ENCODE measurements at places on chromosomes 3 and 15.

DNA sequence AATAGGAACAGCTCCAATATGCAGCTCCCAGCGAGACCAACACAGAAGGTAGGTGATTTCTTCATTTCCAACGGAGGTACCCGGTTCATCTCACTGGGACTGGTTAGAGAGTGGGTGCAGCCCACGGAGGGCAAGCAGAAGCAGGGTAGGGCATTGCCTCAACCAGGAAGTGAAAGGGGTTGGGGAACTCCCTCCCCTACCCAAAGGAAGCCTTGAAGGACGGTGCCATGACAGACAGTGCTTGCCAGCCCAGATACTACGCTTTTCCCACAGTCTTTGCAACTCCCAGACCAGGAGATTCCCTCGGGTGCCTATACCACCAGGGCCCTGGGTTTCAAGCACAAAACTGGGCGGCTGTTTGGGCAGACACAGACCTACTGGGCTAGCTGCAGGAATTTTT, 576.9 kb upstream of the NECTIN3 start:
- DNase-seq = no peak

GRCh38 chr3:159804726-159805410, 183.8 kb upstream of the IL12A start:
- peak; percentile 67 for DNase-seq

DNA sequence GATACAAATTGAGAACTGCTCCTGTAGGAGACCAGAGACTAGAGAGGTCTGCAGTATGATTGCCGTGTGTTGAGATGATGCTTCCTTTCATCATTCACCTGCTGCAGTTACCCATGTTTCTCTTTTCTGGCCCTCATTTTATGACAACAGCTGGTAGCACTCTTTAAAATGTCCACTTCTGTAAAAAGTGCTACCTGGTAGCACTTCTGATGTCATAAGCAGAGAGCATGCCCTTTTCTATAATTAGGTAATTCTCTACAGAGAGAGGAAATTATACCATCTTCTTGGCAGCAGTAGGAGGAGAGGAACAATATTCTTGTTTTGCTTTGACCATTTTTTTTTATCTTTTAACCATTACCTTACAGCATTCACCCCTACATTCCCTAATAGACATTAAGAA, 123.8 kb downstream of the PPM1L start:
- no peak for DNase-seq

- no peak for DNase-seq
Observed at GRCh38 chr15:73474785-73475184, 31.8 kb downstream of the REC114 start.

- peak; percentile 78 for DNase-seq
Observed at GRCh38 chr3:129305592-129306091, 27.0 kb downstream of the HMCES start.

- DNase-seq = no peak
Observed at GRCh38 chr15:69000725-69001503, 13.6 kb upstream of the NOX5 start.

GRCh38 chr15:46059921-46060594, 425.2 kb downstream of the SQOR start:
- DNase-seq = no peak

DNA sequence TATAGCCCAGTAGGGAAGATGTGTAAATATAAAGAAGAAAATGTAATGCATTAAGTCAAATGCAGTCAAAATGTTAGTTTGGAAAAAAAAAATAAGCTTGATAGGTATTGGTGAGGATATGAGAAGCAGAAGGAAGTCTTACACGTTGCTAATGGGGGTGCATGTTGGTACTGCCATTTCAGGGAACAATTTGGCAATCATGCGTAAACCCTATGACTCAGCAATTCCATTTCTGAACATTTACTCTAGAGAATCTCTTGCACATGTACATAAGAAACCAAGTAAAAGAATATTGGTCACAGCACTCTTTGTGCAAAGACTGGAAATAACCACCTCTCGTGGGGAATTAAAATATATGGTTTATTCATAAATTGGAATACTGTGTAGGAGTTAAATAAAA, 35.5 kb upstream of the TIMP4 start:
- DNase-seq = peak; percentile 94

DNA sequence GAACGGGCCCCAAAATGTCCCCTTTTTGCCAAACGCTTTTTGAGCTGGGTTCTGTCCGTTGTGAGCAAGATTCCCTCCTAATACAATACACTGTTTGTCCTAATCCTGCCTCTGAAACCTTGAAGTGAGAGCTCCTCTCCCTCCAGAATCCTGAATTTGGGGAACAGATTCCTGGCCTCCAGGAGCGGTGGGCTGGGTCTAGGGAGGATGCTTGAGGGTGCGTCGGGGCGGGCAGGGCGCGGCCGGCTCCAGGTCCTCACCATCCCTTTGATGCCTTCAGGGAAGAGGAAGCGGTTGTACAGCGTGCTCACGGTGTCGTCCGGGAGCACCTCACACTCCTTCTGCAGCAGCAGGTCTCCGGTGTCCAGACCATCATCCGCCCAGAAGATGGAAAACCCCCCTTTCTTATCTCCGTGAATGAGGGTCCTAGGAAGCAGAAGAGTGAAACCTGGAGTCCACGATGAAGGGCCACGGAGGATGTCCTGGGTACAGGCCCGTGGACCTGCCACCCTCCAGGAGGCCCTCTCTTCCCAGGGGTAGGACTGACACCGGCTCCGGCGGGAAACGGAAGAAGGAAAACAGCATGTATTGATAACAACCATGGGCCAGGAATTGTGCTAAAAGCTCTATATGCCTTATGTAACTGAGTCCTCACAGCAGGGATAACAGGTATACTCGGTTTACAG, 23.2 kb downstream of the ALDH1L1 start:
- DNase-seq = no peak

- no peak for DNase-seq
Observed at GRCh38 chr15:33131552-33132232, 62.8 kb downstream of the FMN1 start.
